ENCODE measurements at places on chromosomes 1 and 21.

GRCh38 chr1:43415901-43416300 lies 26.2 kb downstream of the SZT2 start:
- DNase-seq, result no peak

DNA sequence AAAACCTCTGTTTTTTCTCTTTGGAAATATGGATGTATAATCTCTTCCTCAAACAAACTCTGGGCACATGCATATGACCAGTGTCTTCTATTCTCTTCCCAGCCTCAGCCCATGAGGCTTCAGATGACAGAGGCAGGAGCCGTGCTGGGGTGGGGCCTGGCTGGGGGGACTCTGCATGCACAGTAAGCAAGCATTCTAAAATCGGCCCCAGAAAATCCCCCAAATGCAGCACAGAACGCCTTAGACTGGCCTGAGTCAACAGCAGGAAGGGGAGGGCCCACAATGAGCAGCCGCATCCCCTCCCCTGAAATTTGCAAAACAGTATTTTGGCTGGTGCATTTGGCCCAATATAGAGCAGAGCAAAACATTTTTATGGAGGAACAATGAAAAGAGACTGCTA lies 47.8 kb downstream of the ITPKB start:
- no peak for DNase-seq

- DNase-seq, result peak; percentile 83
These were observed at the start of gene E2F2 for GRCh38 chr1:23530747-23531561. TSS of gene E2F2 (minus strand) at chr1:23531233. CDS start at chr1:23530793, 440 bp downstream.

- DNase-seq, result peak; percentile 54
These were observed 8.4 kb upstream of the IKBKE start for GRCh38 chr1:206461602-206462455.

GRCh38 chr1:47684964-47685762 lies 247.3 kb downstream of the FOXD2 start:
- no peak for DNase-seq

DNA sequence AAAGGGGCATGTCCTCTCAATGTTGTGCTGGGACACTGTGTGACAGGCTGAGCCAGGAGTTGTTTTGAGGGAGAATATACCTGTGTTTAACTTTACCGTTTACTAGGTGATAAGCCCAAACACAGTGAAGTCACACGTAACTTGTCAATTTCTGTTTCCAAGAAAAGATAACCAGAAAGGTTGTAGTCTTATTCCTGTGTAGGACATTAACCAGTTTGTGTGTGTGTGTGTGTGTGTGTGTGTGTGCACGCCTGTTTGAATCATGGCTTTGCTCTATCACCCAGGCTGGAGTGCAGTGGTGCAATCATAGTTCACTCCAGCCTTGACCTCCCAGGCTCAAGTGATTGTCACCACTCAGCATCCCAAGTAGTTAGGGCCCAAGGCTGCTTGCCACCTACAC lies 83.6 kb downstream of the MRPS6 start:
- no peak for DNase-seq

GRCh38 chr1:74856174-74856573 lies 123.2 kb downstream of the TYW3 start:
- DNase-seq, result no peak

GRCh38 chr1:77927414-77927813 lies 39.0 kb downstream of the NEXN start:
- no peak for DNase-seq

DNA sequence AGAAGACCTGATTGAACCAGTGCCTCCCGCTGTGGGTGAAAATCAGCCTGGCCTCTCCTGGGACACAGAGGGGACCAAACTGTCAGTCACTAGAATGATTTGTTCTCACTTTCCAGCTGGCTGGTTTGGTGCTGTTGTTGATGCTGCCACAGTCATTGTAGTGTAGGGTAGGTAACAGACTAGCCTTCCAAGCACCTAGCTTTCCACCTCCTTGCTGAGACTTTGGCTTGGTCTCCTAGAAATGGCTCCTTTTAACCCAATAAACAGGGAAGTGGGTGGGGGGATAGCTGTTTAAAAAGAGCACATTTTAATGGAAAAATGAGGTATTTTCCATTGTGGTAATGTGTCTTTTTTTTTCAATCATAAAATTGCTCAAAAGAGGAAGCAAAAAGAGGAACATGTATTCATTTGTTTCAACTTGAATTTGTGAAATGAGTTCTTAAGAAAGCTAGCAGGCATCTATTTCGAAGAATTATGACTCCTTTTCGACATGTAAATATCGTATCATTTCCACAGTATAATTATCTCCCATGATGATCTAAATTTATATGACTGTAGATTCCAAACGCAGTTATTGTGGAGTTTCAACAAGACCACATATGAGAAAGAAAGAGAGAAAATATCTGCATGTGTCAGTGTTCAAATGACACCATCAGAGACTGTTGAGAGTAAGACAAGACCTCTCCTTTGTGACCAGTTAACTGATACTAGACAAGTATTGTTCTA lies 190.1 kb downstream of the HLX start:
- no peak for DNase-seq

DNA sequence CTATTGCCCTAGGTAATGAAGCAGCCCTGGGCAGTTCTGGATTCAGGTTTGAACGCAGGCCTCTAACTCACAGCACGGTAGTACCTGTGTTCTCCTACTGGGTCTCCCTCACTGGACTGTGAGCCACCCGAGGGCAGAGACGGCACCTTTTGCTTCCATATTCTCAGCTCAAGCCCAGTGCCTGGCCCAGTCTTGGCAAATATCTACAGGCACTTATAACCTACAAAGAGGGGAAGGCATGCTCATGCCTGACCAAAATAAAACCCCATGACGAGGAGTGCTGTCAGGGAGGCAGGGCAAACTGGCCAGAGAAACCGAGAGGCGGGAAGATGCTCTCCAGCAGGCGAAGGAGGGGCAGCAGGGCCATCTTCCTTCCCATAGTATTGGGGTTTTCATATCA lies 91.1 kb downstream of the DDX20 start:
- DNase-seq, result peak; percentile 23

DNA sequence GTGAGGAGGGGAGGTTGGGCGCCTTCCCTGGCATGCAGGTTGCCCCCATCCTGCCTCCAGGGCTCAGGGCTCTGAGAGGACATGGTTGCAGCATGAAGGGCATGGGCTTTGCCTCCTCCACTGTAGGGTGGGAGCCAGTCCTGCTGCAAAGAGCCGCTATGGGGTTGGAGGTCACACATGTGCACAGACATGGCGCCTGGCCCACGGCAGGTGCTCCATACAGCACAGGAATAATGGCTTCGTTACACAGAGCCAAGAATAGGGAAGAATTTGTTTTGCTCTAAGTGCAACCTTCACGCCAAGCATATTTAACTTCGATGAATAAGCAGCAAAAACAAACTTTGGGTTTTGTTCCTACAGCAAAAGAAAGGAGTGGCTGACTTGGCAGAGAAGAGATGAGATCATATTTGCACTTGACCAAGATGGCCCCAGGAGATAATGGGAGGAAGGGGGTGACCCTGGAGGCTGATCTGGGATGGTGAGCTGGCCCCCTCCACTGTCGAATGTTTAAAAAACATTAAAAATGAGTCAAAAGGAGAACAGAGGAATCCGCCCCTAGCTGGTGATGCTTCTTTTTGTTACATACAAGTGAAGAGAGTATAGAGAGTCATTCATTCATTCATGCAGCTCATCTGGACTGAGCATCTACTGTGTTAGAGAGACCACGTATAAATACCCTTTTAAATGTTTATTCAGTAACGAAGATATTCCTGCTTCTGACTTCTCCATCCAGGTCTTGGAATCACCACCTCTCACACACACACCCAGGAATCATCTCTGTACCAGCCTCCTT lies 12.4 kb upstream of the C2CD2 start:
- DNase-seq, result no peak

- no peak for DNase-seq
These were observed 4.0 kb downstream of the ARHGEF19 start for GRCh38 chr1:16208270-16208987.

GRCh38 chr21:45108808-45109781 lies 34.7 kb downstream of the ADARB1 start:
- DNase-seq, result no peak

DNA sequence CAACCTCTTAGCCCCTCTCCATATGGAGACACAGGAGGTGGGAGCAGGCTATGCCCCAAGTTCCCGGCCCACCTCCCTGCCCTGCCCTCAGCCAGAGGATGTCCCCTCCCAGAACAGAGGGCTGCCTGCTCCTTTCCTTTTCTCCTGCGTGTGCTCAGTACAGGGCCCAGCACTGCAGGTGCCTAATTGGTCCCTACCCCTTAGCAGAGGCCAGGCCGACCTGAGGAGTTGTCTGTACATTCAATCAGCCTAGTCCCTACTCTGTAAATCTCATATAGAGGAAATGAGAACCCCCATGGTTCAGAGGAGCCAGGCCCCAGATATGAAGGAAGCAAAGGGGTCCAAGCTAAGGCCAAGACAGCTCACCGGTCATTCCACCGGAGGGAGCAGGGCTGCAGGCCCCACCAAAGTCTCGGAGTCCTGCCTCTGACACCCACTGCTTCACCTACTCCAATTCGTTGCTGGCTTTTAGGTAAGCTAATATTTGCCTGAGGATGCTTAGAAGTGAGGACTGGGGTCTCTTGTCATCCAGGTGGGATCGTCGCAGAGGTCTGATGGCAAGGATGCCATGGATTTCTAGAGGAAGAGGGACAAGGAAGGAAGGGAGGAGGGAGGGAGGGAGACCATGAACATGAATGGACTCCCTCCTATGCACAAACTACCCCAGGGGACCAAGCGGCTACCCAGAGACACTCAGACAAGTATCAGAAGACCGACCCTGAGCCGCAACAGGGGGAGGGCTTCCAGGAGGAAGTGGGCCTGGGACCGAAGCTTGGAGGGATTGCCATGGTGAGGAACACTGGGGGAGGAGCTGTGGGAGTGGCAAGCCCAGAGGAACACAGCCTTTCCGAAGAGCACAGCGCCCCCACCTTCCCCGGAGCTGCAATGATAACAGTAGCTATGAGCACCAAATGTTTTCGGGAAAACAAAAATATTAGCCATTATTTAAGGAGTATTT lies 30.4 kb upstream of the FOXO6 start:
- DNase-seq, result no peak

GRCh38 chr1:171623651-171624331 lies 1.7 kb downstream of the MYOCOS start:
- no peak for DNase-seq

DNA sequence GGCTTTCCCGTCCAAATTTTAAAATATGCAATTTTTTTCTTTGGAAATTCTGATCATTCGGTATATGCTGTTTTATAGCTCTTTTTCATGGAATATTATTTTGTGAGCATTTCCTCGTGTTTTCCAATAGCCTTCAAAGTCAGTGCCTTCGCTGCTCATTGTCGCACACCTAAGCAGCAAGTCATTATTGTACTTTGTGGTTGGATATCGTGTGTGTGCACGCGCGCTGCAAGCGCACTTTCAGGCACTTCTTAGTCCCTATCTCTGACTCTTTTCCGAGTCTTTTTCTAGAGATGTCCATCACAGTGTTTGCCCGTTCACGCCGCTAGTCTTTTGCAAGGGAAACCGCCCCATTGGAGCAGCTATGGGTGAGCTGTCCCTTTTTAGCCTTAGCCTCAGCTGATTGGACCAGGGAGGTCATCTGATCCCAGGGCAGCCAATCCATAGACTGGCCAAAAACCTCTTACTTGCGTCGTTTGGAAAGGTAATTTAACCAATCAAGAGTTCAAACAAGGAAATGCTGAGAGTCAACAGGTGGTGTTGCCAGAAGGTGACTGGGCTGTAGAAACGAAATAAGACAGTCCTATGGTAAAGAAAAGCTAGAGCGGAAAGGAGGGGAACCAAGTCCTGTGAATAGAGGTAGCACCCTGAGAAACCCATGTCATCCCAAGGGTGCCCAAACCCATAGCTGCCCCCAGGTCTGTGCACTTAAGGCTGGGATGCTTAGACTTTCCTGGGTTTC lies 710 bp upstream of the HYI start:
- peak; percentile 84 for DNase-seq

- no peak for DNase-seq
These were observed 63.0 kb downstream of the HIVEP3 start for GRCh38 chr1:41855713-41856112.

DNA sequence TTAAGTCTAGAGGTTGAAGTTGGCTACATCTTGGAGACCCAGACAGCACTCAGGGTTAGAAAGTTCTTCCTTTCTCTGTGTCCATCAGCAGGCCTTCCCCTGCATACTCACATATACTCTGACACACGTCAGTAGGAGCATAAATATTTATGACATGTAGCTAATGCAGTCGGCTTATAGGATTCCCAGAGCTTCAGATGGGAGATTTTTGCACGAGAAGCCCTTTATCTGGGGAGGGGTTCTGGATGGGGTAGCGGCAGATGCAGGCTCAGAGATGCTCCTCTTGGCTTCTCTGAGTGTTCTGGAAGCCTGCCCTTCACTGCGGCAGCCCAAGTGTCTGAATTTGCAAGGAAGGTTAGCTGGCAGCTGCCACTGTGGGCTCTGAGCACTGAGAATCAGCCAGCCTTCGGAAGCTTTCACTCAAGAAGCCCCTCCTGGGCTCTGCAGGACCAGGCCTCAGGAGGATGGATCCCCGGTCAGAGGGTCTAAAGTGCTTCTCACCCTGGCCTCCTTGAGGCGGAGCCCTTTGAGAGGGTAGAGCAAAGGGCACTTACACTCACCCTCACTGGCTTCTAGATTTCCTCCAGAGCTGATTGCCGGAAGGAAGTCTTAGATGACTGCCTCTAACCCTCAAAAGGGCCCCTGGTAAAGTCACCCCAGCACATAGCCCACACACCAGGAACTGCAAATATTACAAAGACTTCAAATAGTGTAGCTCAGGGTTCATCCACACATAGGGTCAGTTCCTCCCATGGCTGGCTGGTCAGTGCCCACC lies 68.1 kb upstream of the NFASC start:
- DNase-seq, result no peak

DNA sequence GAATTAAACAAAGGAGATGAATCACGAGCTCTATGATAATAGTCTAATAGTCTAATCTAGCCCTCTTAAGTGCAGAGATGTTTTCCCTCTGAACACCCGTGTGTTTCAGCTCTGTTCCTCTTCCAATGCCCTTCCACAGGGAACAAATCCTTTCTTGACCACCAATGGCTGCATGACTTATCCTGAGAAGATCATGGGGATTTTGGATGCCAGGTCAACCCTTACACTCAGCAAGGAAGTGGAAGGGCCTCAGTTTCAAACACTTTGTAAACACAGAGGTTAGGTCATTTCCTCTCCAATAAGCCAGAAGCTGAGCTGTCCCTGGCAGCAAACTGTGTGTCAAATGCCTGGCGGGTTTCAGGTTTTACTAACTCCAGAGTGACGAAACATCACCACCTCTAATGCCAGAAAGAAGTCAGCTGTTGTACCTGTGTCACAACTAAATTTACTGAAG lies 200.0 kb downstream of the GABPA start:
- peak; percentile 68 for DNase-seq

GRCh38 chr1:22052115-22053016 lies at the start of gene CDC42:
TSS of gene CDC42 (plus strand) at chr1:22052709. CDS start at chr1:22078479, 25,770 bp downstream.
- DNase-seq, result peak; percentile 98

GRCh38 chr1:204575221-204576190 lies 59.3 kb downstream of the MDM4 start:
- DNase-seq, result no peak
